ENCODE measurements at places on chromosomes 3 and 15.
A peak's percentile ranks its signal among the peaks of the same experiment; 100 is the strongest.

GRCh38 chr3:11385326-11385725 lies 113.1 kb downstream of the ATG7 start:
- no peak for DNase-seq

DNA sequence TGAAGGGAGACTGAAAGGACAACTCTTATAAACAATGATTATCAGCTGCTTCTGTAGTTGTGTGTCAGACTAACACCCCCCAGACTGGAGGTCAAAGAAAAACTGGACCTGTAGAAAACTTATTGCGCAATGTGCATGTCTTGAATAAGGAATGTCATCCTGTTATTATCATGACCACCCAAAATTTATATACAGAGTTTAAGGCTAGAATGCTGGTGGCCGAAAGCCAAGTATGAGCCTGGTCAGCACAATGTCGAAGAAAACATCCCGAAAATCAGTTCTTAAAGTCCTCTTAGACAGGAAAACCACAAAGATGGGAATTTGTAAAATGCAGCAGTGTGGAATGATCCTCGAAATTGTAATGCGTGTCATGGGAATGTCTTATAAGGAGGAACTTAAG lies 29.3 kb downstream of the RFTN1 start:
- no peak for DNase-seq

- DNase-seq, result no peak
These were observed 128.7 kb downstream of the PDCD6IP start for GRCh38 chr3:33926998-33927605.

DNA sequence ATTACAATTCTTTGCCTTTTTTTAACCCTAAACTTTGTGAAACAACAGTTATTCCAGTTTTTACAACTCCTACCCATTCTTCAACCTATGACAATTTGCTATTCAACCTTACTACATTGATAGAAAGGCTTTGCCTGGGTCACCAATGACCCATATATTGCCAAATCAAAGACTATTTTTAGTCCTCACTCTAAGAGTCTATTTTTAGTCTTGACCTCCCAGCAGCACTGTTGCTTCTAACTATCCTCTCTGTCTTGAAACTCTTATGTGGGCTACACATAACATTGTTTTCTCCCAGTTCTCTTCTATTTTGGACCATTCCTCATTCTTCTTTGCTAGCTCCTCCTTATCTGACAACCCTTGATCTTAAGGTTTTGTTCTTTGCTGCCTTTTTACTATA lies 71.4 kb downstream of the C3orf80 start:
- DNase-seq, result no peak

DNA sequence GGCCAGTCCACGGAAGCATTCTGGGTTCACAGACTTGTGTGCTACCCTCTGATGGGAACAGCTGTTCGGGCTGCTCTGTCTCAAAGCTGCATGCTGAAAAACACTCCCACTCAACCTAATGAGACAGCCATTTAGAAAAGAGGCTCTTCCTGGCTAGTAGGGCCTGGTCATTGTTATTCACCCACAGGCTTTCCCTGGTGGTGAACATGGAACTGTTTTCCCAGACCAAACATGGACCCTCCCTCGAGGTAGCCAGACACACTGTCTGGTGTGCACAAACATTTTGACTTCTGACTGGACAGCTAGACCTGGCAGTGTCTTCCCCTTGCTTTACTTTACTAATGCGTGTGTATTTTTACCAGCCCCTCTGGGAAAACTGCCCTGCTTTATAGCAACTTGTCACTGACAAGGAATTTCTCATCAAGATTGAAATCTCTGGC lies 39.0 kb downstream of the MECOM start:
- no peak for DNase-seq

GRCh38 chr3:135667061-135667460 lies 298.5 kb upstream of the PPP2R3A start:
- no peak for DNase-seq

DNA sequence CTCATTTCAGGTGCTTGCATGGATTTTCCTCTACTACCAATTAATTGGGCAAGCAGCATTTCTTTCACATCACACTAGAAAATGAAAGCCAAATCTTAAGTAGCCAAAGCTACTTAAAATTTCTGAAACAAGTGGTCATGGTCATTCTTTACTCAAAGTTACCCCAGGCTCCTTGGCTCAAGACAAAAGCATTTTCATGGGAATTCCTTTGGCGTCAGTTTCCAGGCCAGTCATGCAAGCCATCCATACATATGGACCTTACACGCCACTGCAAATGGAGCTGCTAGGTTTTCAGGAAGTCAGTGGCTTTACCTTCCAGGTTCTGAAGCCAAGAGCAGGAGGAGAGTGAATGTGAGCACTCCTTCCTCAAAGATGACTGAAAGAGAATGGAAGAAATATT lies 83.7 kb upstream of the IL12A start:
- DNase-seq, result no peak

DNA sequence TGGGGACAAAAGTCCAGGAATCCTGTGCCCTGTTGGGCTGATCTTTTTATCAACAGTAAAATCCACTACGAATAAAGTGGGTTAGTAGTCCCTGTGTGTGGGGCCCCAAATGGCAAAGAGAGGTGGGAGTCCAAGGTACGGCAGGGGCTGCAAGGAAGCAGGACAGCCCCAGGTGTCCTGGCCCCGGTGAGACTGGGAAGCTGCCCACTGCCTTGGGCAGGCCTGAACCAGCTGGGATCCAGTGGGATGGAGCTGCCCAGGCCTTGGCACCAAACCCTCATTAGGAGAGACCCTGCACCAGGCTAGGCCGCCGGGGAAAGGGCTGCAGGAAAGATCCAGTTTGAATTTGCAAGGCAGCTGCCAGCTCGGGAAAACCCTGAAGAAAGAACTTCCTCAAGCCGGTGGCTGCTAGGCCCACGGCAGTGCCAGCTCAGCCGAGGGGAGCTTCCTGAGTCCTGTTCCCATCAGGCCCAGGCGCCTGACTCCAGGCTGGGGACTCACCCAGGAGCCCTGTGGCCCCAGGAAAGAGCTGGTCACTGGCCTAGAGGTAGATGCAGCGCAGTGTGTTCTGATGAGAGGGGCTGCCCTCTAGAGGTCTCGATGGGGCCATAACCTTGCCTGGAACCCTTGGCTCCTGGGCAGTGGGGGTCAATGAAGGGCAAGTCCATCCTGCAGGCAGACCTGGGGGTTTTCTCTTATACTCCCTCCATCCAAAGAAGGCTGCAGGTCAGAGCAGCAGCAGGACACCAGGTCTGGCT lies 14.4 kb upstream of the GNAI2 start:
- no peak for DNase-seq

DNA sequence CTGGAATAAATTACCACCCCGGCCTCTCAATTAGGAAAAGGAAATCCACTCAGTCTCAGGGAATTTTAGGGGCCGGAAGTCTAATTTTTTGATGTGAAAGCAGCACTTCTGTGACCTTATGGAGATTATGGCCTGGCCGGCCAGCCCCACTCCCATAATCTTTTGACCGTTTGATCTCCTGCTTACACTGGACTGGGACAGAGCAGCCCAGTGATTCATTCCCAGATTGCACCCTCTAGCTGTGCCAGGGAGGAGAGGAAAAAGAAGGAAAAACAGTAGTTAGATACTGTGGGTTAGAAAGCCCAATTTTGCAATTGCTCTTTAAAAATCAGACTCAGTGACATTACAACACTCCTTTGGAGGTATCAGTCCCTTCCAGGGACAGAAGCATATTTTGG lies 32.4 kb downstream of the GJD2 start:
- DNase-seq, result peak; percentile 35

GRCh38 chr3:135366816-135367215 lies 571.8 kb downstream of the EPHB1 start:
- DNase-seq, result no peak

GRCh38 chr15:68389936-68390817 lies 41.8 kb downstream of the ITGA11 start:
- no peak for DNase-seq

- DNase-seq, result no peak
These were observed 81.6 kb downstream of the LRRC49 start for GRCh38 chr15:70974004-70974832.

- no peak for DNase-seq
These were observed 53.4 kb upstream of the CCDC174 start for GRCh38 chr3:14598143-14598569.

DNA sequence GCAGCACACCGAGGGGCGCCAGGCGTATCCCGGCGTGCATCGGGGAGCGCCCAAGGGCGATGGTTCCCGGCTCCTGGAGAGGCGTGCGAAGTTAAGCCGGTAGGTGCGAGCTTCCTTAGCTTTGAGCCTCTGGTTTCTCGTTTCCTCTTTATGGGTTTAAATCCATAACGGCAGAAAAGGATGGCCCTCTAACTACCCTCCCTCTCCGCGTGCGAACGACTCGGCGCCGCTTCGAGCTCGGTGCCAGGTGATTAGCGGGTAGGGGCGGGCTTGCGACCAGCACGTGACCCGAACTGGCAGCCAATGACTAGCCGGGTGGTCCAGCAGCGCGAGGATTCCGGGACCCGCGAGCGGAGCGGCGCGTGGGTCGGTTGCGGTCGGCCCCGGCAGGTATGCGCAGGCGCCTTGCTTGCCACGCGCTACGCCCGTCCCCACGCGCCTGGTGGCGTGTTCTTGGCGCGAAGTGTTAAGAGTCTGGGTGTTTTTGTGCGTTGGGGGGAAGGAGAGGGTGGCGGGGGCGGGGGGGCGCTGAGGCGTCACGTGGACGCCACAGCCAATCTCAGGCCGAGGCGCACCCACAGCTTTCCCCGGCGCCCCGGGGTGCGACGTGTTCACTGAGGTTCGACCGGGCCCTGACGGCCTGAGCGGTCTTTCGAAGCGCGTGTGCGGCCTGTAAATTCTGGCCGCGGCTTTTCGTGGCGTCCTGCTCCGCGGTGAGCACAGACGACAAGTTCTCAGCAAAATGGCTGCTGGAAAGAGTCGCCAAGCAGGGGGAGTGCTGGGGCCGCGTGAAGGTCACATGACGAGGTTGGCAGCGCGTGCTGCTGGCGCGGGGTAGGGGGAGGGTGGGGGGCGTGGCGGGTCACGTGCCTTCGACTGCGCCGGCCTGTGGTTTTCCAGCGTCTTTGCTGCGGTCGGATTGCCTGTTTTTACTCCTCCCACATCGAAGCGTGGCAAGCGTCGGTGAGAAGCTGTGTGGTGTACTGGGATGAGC lies 38.7 kb upstream of the MGA start:
- DNase-seq, result peak; percentile 81
